ENCODE measurements at places on chromosomes 13 and 19.

DNA sequence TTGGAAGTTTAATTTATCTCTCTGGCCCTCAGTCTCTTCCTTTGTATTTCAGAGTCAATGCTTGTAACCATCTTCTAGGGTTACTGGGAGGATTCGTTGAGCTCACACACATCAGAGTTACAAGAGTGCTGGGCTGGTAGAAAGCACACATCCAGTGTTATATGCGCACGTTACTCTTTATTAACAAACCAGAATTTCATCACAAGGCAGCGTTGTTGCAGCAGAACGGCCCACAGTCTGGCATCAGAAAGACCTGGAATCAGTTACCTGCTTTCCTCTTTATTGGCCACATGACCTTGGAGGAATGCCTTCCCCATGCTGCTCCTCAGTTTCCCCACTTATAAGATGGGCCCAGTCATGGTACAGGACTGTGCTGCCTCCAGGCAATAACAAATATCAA lies 3.9 kb downstream of the ZNF865 start:
- DNase-seq = no peak

DNA sequence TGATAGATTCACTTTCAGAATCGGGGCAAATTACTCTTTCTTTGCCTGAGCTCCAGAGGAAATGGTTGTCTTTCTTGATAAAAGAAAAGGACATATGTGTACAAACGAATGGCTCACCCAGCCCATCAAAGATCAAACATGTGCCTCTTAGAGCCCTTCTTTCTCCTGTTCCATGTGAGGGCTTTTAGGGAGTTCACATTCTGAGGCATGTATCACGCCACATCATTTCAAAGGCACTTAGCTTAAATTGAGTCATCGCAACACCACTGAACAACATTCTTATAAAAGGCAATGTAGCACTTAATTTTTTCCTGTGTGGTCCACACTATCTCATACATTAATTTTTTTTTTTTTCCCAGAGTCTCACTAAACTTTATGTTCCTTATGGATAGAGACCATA lies 521.0 kb downstream of the SUCLA2 start:
- DNase-seq = no peak

DNA sequence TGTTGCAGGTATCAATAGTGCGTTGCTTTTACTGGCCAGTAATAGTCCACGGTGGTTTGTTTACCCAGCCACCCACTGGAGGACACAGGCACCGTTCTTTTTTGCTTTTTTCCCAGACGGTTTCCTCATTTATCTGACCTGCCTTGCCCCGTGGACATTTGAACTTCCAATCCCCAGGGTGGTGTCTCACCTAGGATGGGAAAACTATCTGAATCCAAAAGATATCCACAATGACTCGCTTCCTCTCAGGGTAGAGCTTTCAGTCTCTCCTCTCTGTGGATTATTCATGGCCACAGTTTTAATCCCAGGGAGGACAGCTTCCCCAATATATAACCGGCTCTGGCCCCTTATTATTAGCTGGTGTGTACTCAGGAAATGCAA lies 170.8 kb downstream of the FOXO1 start:
- DNase-seq = no peak

- DNase-seq = no peak
These were observed 1225.3 kb downstream of the SLITRK5 start for GRCh38 chr13:88896466-88896865.

- no peak for DNase-seq
These were observed 82.3 kb downstream of the RAB20 start for GRCh38 chr13:110479215-110479545.

DNA sequence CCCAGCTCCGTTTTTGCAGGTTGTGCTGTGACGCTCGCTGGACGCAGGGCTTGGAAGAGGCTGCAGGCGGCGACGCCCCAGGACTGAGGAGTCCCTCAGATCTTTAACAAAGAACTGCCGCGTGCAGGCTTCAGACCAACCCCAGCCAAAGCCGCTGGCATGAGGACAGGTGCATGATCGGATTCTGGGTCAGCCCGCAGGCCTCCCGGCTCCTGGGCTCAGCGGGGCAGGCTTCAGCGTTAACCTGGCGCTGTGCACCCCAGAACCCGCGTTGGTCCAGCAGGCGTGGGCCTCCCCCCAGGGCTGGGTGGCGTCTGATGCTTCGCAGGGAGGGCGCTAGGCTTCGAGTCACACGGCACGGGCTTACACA lies 920 bp upstream of the TIMM13 start:
- no peak for DNase-seq

DNA sequence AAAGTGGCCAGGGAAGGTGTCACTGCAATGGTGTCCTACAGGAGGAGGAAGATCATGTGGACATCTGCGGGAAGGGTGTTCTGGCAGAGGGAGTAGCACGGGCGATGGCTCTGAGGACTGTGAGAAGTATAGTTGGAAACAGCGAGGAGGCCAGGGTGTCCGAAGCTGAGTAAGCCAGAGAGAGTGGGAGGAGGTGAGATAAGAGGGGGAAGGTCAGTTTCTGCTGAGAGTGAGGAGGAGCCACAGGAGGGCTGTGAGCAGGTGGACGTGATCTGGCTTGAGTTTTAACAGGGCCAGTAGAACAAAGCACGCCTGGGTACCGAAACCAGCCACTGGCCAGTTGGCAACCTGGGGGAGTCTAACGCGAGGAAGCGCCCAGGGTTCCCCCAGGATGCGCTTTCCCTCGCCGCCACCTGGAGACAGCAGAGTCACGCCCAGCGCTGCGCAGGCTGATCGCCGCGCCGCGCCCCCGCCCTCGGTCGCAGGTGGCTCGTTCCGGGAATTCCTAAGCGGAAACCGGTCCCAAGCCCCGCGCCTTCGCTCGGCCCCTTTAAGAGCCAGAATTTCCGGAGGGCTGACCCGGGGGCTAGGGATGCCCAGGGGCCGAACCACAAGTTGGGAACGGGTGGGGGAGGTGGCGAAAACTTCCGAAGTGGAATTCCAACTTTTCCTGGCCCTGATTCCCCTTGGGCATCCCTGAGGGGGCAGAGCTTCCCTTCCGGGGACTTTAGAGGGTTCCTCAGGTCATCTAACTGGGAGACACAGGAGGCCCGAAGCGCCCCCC lies 1.1 kb upstream of the LSR start:
- DNase-seq = no peak

DNA sequence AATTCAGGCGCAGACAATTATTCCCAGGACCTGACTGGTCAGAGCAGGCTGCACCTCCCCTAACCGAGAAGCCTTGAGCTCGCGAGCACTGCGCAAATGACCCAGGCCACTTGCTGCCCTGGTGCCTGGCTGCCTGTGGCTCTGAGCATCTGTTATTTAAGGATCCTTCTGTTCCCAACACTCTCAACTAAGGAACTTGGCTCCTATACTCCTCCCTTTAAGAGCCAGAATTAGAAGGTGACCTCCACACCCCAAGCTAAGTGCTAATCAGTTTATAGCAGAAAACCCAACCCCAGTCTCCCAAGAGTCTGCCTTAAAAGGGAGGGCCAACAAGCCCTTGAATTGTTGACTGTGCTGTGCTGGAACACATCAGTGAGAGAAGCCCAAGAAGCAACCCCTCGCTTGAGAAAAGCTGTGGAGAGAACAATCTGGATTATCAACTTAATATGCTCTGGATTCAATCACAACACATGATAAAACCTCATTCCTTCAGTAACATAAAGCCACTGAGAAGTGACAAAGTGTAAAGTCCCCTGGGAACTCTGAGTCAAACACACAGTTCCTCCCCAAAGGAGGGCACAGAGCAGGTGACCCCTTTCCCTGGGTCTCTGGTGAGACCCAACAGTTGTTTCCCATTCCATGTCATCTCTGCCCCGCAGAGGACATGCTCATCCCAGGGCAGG lies 14.6 kb downstream of the AKAP8L start:
- no peak for DNase-seq

DNA sequence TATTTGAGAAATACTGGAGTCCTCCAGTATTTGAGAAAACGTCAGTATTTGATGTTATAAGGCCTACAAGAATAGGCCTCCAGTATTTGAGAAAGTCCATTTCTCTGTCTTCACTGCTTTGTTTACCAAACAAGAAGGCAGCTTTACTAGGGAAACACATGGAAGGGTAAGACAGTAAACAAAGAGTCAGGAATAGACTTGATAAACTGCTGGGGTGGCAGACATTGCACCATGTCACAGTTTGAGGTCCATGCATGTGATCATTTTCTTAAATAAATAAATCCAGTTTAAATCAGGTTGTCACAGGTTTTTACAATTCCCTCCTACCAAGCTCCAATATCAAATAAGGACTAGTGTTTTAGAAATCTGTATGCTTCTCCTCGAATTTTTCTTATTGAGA lies 1431.0 kb upstream of the SPRY2 start:
- no peak for DNase-seq

Data from MV-4-11 (cell line).